ENCODE measurements at places on chromosomes 4 and X. TPM values are rescaled to one million over a fixed set of nuclear protein-coding genes. Genes with fewer than 3 reads are reported as not detected.

- no peak for DNase-seq
These were observed 138.8 kb upstream of the AFF2 start for GRCh38 chrX:148361641-148362040.

- DNase-seq = no peak
These were observed 17.0 kb downstream of the SLC9B1 start for GRCh38 chr4:103002551-103002950.

- DNase-seq = no peak
These were observed 151.3 kb downstream of the USP46 start for GRCh38 chr4:52507774-52508173.

The ELF4 gene
- total RNA-seq = 1.5 TPM

DNA sequence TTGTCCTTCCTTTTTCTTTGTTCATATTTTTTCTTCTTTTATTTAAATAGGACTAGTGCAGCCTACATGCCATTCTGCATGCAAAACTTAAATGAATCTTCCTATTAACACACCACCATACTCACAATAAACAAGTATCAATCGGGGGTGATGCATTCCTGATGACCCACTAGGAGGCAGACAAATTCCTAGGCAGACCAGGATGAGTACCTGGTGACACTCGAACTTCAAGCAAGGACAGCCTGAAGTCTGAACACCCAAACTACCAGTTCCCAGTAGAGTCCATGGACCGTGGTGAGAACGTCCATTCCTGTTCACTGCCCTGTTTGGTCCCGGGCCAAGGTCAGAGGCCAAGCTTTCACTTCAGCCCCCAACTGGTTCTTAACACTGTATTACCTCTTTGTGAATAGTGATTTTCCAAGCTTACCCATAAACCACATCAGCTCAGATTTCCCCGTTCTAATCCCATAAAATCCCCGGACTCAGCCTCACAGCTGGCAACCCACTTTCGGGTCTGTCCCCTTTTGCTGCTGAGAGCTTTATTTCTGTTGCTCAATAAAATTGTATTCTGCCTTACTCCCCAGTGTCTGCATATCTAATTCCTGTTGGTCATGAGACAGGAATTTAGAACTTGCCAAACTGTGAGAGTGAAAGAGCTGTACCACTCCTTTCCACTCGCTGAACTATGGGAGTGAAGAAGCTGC is 1286.6 kb downstream of the FSTL5 start:
- no peak for DNase-seq

GRCh38 chr4:169934794-169935429 is 91.3 kb downstream of the MFAP3L start:
- no peak for DNase-seq

GRCh38 chrX:139058831-139059495 is 347.4 kb upstream of the FGF13 start:
- DNase-seq = no peak

- no peak for DNase-seq
These were observed 106.9 kb upstream of the PAQR3 start for GRCh38 chr4:79046016-79046592.

DNA sequence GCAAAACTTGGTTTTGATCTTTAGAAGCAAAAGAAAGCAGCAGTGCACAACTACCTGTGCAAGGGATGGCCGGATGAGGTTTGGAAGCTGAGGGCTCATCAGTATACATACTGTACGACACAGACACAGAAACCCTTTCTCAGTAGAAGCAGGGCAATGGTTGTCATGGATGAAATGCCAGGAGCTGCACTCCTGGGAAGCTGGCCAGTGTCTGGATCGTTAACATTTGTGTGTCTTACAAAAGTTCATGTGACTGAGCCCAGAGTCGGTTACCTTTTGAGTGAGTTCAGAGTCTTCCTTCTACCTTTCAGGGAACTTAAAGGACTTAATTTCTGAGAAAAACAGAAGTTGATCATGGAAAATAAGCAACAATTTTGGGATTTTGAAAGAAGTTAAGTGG is 230.3 kb downstream of the APBB2 start:
- peak; percentile 50 for DNase-seq

DNA sequence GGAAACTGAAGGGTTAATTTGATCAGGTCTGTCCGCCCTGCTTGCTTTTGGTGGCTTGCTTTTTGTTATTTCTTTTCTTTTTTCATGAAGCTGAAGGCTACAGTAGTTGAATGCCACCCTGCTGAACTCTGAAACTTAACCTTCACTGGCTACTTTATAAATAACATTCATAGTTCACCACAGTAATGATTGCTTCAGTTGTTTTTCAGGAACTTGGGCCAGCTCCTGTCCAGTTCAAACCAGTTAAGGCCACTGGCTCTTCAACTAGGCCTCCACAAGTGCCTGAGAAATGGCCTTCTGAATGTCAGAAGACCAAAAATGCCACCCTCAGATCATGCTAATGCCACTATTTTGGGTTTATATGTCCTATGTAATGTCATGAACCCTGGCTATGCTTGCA is 7.7 kb upstream of the ASB9 start:
- DNase-seq = peak; percentile 55

DNA sequence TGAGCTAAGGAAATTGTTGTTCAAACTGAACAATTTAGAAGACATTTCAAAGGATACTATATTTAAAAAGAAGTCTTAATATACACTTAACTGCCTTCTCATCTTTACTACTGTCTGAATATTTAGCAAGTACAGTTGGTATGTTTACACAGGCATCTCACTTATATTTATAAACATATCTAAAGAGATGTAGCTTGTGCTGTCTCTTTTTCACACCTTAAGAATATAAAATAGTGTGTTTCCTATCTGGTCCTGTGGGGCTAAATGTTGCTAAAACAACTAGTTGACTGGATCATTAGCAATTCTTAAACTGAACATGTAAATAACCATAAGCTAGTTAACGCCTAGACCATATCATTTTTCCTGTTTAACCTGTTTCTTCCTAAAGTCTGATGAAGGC is 336.3 kb downstream of the PPP3CA start:
- DNase-seq = no peak

DNA sequence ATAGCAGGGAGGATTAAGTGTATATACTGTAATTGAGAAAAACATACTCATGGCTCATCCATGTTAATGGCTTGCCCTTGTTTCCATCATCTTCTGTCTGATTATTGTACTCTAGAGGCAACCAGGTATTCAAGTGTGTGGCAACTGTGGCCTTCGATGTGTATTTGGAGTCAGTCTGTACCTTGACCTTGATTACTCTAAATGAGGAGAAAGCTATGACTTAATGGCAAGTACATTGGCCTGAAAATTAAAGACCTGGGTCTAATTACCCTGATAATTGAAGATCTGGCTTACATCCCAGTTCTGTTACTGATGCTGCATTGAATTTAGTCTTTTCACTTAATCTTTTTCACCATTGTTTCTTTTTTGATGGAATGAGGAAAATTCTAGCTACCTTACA is 409.2 kb downstream of the CCSER1 start:
- no peak for DNase-seq

GRCh38 chr4:132565542-132565941 is 583.6 kb upstream of the PCDH10 start:
- no peak for DNase-seq

- DNase-seq = no peak
These were observed 13.1 kb downstream of the DCHS2 start for GRCh38 chr4:154478547-154478946.

DNA sequence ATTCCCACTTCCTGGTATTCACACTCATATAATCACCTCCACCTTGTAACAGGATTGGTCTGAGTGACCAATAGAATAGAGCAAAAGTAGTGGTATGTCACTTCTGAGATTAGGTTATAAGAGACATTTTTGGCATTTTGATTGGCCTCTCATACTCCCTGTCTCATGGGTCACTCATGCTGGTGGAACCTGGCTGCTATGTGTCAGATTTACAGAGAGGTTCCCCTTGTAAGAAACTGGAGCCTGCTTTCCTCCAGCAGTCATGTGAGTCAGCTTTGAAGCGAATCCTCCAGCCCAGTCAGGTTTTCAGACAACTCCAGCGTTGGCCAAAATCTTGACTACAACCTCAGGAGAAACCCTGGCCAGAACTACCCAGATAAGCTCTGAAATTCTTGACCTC is 2.6 kb upstream of the OTUD4 start:
- no peak for DNase-seq

- no peak for DNase-seq
These were observed 95.8 kb upstream of the ELOVL6 start for GRCh38 chr4:110294165-110294564.

GRCh38 chr4:27206009-27206408 is 345.4 kb downstream of the STIM2 start:
- DNase-seq = no peak

GRCh38 chr4:90745176-90745575 is 618.0 kb downstream of the CCSER1 start:
- DNase-seq = no peak

The NPNT gene
- total RNA-seq = 1.00 TPM

Data from right lobe of liver (tissue), 6 donors.